ENCODE measurements at places on chromosomes 2 and 18.

DNA sequence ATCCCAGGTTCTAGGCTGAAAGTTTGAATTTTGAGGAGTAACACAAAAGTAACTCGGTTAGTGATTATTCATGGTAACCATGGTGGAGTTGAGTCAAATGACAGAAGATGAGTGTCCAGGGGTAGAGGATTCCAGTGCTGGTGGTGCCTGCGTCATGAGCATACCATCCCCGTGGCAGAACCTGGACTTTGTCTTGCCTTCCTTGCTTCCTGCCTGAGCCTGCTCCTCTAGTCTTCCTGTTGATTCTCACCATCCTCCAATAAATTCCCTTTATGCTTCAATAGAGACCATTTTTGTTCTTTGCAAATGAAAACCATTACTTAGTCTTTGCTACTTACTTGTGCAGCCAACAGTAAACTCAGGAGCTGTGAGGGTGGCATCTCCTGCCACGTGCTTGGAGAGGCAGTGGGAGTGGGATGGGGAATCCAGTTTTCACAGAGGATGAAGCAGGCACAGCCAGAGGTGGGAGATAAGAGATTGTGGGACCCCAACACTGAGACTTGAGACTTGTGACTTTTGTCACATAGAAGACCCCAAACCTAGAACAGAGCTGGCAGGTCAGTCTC, 4.1 kb upstream of the YES1 start:
- DNase-seq: no peak

DNA sequence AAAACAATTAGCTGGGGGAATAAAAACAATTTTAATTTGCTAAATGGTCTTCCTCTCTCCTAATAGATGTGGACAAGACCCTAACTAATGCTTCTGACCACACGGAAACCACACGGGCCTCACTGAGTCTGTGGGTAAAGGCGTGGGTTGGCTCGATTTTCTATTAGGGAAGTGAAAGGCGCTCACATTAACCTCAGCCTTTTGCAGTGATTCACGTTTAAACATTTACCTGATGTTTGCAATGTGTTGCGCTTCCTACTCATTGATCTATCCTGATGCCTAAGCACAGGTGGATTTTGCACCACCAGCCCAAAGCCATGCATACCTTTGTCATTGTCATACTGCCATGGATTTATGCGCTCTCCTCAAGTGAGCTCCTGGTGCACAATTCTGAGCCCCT, 35.6 kb upstream of the NRP2 start:
- no peak for DNase-seq

DNA sequence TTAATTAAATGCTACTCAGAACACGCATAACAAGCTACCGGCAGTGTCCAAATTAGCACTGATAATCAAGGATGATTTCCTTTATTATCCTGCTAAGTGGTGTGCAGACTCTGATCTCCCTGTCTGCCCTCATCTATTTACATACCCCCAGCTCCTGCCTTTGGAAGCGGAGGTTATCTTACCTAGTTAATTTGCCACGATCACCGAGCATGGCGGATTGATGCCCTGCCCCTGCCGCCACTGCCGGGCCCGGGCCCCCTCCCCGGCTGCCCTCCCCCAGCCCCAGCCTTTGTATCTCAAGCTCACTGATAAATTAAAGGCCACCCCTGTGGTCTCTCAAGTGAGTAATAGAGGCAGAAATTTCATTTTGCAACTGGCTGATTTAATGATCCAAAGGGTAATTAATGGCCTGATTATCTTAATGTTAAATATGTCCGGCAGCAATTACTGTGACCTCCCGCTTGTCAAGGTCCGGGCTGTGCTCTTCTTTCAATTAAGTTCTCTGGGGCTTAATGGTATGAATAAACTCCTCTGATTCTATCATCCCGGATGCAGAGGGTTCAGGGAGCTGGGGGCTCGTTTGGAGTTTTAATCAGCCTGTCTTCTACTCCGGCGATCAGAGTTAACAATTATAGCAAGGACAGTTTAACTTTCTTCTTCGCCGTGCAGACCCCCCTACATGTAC, 113.4 kb downstream of the GBX2 start:
- DNase-seq: no peak

DNA sequence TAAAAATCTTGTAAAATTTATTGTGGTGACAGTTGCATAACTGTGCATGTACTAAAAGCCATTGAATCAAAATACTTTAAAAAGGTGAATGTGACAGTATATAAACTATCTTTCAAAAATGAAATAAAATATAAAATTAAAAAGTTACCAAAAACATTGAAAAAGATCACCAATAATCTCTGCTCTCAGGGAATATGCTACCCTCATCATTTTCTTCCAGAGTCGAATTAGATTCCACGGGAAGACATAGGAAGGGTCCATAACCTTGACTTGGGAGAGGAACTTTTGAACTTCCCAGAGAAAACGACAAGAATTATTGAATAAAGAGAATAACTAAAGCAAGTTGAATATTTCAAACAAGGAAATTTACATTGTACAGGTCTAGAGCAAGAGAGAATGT, 649.5 kb downstream of the NUP35 start:
- DNase-seq: no peak

- DNase-seq: peak; percentile 30
Measured at GRCh38 chr18:59661891-59662701, 35.1 kb downstream of the CCBE1 start.

GRCh38 chr2:237715459-237715947, 83.1 kb upstream of the RBM44 start:
- DNase-seq: no peak

DNA sequence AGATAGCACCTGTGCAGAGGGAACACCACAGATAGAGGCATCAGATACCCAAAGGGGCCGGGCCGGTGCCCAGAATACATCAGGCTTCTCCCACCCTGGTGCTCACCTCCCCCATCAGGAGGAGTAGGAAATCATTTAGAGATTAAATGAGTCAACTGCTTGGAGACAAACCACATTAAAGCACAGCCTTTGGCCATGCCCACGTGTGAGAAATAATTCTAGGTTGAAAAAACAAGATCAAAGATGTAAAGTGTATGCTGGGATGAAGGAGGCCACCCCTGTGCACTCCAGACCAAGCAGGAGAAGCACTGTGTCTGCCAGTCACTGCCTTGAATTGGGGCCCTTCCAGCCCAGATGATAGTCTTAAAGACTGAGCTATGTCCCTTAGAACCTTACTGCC, 152.8 kb upstream of the ACAA2 start:
- DNase-seq: no peak

DNA sequence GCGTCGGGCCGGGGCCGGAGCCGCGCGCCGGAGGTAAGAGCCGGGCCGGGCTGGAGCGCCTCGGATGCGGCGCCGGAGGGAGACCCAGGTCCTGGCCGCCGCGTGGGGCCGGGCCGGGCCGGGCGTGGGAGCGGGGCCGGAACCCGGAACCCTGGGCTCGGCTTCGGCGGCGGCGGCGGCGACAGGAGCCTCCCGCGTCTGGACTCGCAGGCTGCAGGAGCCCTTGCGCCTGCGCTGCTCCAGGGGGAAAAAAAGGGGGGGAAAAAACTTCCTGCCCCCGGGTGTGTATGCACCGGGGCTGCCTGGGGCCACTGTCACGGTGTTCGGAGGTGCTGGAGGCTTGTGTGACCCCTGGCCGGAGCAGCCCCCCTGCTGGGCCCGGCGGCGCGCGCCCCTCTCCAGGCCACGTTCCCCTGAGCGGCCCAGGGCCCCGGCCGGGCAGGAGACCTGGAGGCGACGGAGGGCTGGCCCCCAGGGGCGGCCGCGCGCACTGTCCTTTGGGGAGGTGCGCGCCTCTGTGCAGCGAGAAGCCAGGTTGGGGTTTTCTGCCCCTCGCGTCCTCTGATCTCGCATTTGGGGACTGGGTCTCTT, 864 bp downstream of the KLHL29 start:
- no peak for DNase-seq

GRCh38 chr18:46073474-46074331, 1.6 kb upstream of the PSTPIP2 start:
- peak; percentile 38 for DNase-seq

Data from H4 (cell line).